ENCODE measurements at places on chromosomes 3 and 15.
A peak's percentile ranks its signal among the peaks of the same experiment; 100 is the strongest.

DNA sequence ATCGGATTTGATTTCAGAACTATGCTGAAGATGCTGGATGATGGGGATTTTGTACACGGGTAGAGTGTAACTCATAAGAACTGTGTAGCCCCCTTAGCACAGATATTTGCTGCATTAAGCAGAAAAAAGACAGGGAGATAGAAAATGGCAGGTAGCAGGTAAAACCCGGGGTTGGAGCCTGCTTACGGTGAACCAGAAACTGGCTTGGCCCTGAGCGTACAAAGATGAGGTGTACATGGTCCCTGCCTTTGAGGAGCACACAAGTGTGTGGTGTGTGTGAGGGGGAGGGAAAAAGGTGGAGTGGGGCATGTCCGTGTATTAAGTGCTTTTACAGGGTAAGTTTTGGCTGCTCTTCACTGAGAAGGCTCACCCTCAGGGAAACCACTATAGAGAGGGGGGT, 3.5 kb downstream of the LPP start:
- H3K27me3 ChIP-seq = no peaks in the 10 kb centered on the region
- H3K36me3 ChIP-seq = no peaks in the 10 kb centered on the region
- H3K4me1 ChIP-seq = peaks cover 2% of the 10 kb centered on the region
- H3K4me3 ChIP-seq = no peak overlapping the region
- no peak for DNase-seq

DNA sequence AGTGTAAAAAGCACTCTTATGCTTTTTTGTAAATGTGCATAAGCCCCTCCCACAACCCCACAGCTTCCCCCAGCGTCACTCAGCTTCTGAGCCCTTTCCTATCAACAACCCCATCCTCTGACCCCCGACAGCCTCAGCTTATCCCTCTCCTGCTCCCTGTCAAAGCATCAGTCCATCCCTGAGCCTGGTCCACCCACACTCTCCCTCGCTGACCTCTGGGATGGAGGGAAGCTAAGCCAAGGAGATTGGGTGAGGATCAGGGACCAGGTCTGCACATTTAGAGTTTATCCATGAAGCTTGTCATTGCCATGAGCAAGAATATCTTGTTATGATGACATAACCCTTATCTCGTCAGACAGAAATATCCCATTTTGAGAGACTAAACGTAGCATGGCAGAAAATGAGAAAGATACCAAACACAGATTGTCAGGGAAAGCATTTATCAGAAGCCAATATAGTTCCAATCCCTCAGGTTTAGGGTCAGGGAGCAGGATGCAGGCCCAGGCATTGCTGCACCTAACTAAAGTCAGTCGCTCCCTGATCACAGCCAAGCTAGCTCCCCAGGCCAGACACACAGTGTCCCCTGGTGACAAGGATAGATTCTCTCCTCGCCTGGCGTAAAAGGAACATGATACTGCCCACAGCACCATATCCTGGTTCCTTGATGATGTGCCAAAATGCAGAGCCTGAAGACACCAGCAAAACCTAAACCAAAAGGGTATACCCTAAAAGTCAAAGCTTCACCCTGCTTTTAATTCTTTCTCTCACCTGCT, 66.9 kb downstream of the DCLK3 start:
- no peaks in the 10 kb centered on the region for H3K36me3 ChIP-seq
- H3K4me3 ChIP-seq = no peak overlapping the region
- no peaks in the 10 kb centered on the region for H3K4me1 ChIP-seq
- H3K27me3 ChIP-seq = no peaks in the 10 kb centered on the region

- H3K36me3 ChIP-seq = peaks cover 21% of the 10 kb centered on the region
- peaks cover 7% of the 10 kb centered on the region for H3K4me1 ChIP-seq
- DNase-seq = no peak
- H3K4me3 ChIP-seq = peak overlapping the region; percentile 68
- no peak overlapping the region for H3K27ac ChIP-seq
- no peaks in the 10 kb centered on the region for H3K27me3 ChIP-seq
These were observed 590 bp downstream of the POLR2H start for GRCh38 chr3:184361932-184362667.

DNA sequence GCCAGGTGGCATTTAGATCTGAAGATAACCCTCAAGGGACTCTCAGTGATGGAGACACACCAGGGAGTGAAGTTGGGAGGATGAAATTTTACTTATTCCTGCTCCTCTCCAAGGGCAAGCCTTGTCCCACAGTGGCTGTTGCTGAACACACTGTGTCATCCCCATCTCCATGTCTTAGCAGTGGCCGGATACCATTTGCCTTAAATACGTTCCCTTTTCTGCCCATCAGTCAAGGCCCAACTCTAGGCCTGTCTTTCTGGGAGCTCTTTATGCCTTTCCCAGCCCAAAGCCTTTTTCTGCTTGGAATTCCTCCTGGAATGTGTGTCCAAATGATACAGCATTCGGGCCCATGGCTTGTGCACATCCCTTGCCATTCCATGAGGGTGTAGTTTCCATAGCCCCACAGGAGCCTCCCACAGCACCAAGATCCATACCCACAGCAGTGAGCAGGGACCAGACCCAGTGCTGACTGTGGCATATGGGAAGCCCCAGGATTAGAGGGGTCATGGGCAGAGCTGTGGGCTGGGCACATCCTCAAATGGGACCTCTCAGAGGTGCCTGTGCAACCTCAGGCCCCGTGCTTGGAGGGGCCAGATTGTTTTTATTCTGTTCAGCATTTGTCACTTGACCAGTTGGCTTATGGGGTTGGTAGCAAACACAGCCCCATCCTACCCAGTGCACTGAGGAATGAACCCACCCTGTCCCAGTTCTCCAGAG, 63.7 kb upstream of the PRR23C start:
- H3K36me3 ChIP-seq = no peaks in the 10 kb centered on the region
- H3K4me3 ChIP-seq = no peak overlapping the region
- no peak overlapping the region for H3K27ac ChIP-seq
- no peaks in the 10 kb centered on the region for H3K4me1 ChIP-seq
- H3K27me3 ChIP-seq = no peaks in the 10 kb centered on the region

DNA sequence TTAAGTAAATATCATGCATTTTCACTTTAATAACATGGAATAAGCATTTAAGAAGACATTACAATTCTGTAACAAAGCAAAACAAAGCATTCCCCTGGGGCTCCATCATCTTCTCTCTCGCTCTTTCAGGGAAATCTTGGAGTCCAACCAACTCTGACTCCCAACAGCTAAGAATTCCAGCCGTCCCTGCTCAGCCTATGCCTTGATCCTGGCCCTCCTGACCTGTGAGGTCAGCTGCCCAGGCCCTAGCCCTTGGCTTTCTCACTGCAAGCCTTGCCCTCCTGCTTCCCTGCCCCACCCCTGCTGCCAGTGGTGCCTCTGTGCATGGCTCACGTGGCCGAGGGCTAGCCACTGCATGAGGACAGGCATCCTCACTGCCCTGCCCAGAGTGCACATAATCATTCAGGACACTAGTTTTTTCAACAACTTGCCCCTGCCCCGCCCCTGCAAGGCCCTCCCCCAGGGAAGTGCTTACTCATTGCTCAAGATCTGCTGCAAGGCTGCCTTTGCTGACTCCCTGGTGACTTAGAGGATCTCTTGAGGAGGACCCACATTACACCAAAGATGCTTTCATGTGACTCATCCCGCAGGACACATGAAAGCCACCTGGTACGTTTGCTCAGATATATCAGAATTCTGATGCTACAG, 37.6 kb downstream of the MTMR10 start:
- DNase-seq = no peak
- H3K4me3 ChIP-seq = no peak overlapping the region
- H3K27ac ChIP-seq = no peak overlapping the region
- H3K27me3 ChIP-seq = no peaks in the 10 kb centered on the region
- peaks cover 10% of the 10 kb centered on the region for H3K36me3 ChIP-seq
- H3K4me1 ChIP-seq = 0 out of 2 replicates have a peak, but pooled peaks cover 2% of the 10 kb centered on the region

- H3K27ac ChIP-seq = no peak overlapping the region
- H3K27me3 ChIP-seq = no peaks in the 10 kb centered on the region
- no peak overlapping the region for H3K4me3 ChIP-seq
- no peak for DNase-seq
- H3K4me1 ChIP-seq = no peaks in the 10 kb centered on the region
- H3K36me3 ChIP-seq = no peaks in the 10 kb centered on the region
These were observed 149.0 kb downstream of the NEK10 start for GRCh38 chr3:27220166-27220565.

- no peaks in the 10 kb centered on the region for H3K36me3 ChIP-seq
- no peak overlapping the region for H3K4me3 ChIP-seq
- no peaks in the 10 kb centered on the region for H3K27me3 ChIP-seq
- no peak overlapping the region for H3K27ac ChIP-seq
- DNase-seq = no peak
These were observed 214.6 kb downstream of the SLCO3A1 start for GRCh38 chr15:92068121-92068520.

DNA sequence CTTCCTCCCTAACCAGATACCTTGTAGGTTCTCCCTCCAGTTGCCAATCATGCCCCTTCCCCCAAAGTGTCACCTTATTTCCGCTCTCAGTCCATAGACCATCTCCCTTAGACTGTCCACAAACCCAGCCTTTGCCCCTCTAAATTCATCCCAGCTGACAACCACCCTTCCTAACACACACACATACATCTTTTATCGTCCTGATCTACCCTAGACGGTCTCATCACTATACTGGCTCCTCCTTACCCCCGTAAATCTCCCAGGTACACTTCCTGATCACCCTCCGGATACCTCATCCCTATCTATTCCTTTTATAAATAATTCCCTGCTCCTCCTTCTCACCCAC, 828 bp downstream of the THOC7 start:
- H3K36me3 ChIP-seq = no peaks in the 10 kb centered on the region
- no peaks in the 10 kb centered on the region for H3K27me3 ChIP-seq
- peaks cover 4% of the 10 kb centered on the region for H3K4me1 ChIP-seq
- H3K27ac ChIP-seq = no peak overlapping the region
- DNase-seq = no peak

DNA sequence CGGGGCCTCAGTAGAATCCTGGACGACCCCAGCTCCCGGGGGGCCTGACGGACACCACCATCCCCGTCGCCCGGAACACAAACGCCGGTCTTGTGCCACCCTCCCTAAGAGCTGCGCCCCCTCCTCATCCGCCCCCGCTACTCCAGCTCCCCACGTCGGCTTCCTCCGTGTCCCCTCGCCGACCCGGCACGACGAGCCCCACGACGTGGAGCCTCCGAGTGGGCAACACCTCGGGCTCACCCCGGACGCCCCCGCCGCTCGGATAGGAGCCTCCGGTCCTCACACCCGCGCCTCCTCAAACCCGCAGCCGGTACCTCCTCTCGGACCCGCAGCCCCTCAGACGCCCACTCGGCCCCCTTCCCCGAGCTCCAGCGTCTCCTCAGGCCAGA, 525 bp downstream of the NPTN start:
- H3K4me3 ChIP-seq = peak overlapping the region; percentile 82
- no peak overlapping the region for H3K27ac ChIP-seq
- H3K36me3 ChIP-seq = no peaks in the 10 kb centered on the region
- H3K27me3 ChIP-seq = no peaks in the 10 kb centered on the region
- peaks cover 3% of the 10 kb centered on the region for H3K4me1 ChIP-seq

DNA sequence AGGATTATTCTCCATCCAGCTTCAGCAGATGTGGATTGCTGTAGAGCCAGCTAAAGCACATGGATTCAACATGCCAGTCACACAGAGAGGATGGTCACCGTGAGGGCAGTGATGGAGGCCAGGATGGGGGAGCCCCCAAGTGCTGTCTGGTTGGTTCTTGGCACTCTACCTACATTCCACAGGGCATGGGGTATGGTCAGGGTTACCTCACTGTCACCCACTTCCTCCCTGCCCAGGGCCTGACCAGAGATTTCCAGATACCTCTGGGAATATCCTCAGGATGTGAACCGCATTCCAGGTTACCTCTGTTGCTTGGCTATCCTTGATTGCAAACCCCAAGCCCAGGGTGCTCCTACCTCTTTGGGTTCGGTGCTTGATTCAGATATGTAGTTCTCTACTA, 147.3 kb upstream of the TRIM42 start:
- no peaks in the 10 kb centered on the region for H3K27me3 ChIP-seq
- no peak overlapping the region for H3K4me3 ChIP-seq
- no peaks in the 10 kb centered on the region for H3K36me3 ChIP-seq
- DNase-seq = no peak
- no peak overlapping the region for H3K27ac ChIP-seq

- DNase-seq = no peak
- no peak overlapping the region for H3K27ac ChIP-seq
- no peak overlapping the region for H3K4me3 ChIP-seq
- no peaks in the 10 kb centered on the region for H3K36me3 ChIP-seq
- H3K27me3 ChIP-seq = no peaks in the 10 kb centered on the region
These were observed 236.8 kb upstream of the UBE2E2 start for GRCh38 chr3:22966349-22966748.

DNA sequence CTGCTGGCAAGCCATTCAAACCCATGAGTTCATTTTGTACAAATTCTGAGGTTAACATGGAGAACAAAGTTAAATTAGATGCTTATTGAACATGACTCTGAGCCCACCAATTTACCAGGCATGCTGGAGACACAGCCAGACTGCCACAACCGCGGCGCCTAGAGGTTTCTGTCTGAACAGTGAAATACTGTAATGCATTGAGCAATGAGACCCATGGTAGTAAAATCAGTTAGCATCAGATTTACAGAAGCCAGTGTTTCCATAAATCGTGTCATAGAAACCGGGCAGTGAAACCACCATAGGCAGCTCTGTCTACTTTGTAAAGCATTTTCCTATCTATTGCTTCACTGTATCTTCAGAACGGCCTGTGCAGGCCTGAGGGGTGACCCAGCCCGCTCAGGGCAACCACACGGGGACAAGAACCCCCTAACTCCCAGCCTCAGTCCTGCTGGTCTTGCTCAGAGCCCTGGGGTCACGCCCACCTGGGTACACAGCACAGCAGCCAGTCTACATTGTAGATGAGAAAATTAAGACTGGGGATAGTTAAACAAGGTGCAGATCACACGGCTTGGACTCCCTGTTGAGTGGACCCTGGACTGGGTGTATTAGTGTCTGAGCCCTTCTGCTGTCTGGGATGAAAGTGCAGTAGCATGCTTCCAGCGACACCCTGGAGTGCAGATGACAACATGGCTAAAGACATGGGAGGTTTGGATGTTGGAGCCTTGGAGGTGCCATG, 44.2 kb downstream of the MGLL start:
- no peaks in the 10 kb centered on the region for H3K4me1 ChIP-seq
- H3K27ac ChIP-seq = no peak overlapping the region
- H3K4me3 ChIP-seq = no peak overlapping the region
- no peaks in the 10 kb centered on the region for H3K36me3 ChIP-seq

- no peaks in the 10 kb centered on the region for H3K4me1 ChIP-seq
- H3K36me3 ChIP-seq = peaks cover 3% of the 10 kb centered on the region
- no peak for DNase-seq
- H3K27me3 ChIP-seq = no peaks in the 10 kb centered on the region
- H3K27ac ChIP-seq = no peak overlapping the region
These were observed 19.3 kb upstream of the SLC12A8 start for GRCh38 chr3:125231895-125232294.

All from iPS DF 6.9 (cell line).